ENCODE measurements at places on chromosomes 4 and X.

- no peak for DNase-seq
Measured at GRCh38 chr4:168800926-168801325, 209.1 kb downstream of the CBR4 start.

GRCh38 chr4:136749989-136750388 is 782.3 kb downstream of the PCDH18 start:
- DNase-seq = no peak

- no peak for DNase-seq
Measured at GRCh38 chr4:151792995-151793394, 32.2 kb upstream of the GATB start.

- DNase-seq = peak; percentile 12
Measured at GRCh38 chr4:143514497-143514896, 995 bp downstream of the SMARCA5 start.

DNA sequence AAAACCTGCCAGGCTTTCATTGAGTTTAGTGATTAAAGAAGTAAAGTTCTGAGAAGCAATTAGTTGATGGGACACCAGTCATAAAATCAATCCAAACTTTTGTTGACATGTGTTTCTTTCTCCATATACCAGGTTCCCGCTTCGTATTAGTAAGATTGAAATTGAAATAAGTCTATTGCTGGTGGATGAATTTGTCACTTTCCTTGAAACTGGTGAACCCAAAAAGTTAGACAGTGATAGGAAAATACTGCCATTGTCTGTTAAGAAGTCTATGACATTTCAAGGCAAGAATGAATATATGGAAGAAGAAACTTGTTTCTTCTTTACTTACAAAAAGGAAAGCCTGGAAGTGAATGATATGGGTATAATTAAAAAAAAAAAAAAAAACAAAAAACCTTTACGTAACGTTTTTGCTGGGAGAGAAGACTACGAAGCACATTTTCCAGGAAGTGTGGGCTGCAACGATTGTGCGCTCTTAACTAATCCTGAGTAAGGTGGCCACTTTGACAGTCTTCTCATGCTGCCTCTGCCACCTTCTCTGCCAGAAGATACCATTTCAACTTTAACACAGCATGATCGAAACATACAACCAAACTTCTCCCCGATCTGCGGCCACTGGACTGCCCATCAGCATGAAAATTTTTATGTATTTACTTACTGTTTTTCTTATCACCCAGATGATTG is at the start of gene CD40LG:
Gene CD40LG (plus strand): TSS at position 482 of the 684 bp plus-strand sequence. CDS start 91 bp downstream, at position 573.
- DNase-seq = peak; percentile 45

DNA sequence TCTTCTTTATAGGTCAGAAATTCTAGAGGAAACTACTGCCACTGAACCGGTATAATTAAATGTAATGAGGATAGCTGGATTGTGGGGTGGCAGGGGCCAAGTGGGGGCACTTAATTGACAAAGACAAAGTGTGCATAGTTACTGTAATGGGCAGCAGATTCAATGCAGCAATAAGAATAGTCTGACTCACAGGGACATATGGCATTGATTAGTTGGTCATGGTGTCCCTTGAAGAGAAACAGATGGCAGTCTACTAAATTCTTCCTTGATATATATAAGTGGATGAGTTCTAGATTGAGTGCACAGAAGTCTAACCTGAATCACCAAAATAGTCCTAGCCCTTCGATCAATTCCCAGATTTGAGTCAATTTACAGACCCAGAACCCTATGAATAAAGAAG is 31.6 kb downstream of the ETDC start:
- DNase-seq = no peak

- no peak for DNase-seq
Measured at GRCh38 chr4:102061133-102061532, 270.6 kb downstream of the BANK1 start.

DNA sequence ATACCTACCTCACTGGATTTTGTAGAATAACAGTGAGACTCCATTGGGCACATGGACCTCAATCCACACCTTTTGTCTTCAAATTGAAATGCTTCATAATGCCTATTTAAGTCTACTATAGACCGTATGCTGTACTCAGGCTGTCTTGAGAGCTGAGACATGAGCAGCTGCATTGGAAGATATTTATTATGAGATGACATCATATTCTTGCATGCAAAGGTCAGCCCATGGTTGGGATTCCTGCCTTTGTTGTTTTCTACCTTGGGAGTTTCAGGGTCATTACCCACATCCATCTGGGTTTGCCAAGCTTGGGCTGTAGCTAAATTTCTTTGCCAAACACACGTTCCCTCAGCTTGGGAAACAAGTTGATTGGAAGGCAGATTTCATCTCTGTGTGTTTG is 33.2 kb upstream of the MAMLD1 start:
- no peak for DNase-seq

GRCh38 chr4:94352996-94353395 is 10.4 kb upstream of the HPGDS start:
- no peak for DNase-seq

All from stimulated activated CD4-positive, alpha-beta T cell treated with anti-CD3 and anti-CD28 coated beads, Interleukin-4, amount 100 ng/mL, for 24 hours (primary cell).